ENCODE measurements at places on chromosomes 4 and X.

DNA sequence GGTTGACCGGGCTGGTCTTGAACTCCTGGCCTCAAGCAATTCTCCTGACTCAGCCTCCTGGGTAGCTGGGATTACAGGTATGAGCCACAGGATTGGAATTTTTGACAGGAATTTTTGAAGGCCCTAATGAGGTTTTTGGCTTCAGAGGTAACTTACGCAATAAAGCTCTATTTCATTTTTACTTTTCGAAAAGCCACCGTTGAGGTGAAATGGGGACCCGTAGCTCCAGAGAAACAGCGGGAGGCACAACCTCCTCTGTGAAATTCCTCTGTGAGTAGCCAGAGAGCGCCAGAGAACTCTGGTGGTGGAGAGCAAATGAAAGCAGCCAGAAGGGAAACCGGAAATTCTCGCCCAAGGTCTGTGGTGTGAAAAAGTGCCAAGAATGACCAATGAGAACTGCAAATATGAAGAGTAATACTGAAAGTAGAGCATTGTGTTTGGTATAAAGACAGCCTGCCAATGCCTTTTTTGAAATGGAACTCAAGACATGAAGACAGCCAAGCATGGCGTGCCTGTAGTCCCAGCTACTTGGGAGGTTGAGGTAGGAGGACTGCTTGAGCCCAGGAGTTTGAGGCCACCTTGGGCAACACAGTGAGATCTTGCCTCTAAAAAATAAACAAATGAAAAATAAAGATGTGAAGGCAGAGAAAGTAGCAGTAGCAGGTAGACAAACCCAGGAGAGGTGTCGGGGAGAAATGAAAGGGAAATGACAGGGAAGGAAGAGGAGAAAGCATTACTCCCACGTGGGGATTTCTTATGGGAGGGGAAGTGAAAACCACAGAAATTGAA is 33.0 kb upstream of the TMEM131L start:
- no peak for DNase-seq

GRCh38 chr4:70666369-70666768 is at the start of gene JCHAIN:
JCHAIN (minus strand) TSS chr4:70666508; CDS start chr4:70666490, 18 bp downstream.
- no peak for DNase-seq

DNA sequence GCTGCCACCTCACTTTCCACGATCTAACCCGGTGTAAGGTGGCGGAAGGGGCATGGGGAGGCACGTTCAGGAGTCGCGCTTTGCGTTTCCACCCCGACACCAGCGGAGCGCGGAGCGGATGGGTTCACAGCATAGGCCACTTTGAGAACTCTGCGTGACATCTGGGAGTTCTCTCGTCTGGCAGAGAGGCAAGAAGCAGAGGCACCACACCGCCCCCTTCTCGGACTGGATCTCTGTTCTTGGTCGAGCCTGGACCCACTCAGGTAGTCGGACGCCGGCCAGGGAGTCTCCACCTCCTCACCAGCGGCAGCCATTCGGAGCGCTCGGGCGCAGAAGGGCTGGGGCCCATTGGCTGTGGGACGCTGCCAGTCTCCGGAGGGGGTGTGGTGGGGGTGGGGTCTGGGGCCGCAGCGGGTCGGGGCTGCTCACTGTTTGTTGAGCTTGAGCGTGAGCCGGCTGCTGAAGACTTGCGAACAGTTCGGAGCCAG is at the start of gene DACH2:
DACH2 (plus strand) TSS at position 428 of the 488 bp plus-strand sequence.
- peak; percentile 63 for DNase-seq

DNA sequence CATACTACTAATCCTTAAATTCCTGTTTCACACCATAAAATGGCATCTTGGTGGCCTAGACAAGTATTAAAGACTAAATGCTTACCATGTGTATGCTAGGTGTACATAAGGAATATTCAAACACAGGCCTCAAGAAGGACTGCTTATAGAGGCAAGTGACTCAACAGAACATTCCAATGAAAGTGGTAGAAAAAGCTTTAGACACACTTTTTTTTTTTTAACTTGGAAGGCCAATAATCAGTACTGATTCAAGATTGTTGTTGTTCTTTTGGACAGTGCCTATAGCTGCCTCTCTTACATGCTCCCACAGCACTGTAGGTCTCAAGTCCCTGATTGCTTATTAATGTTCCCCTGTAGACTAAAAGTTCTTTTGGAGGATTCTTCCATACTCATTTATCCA is 77.6 kb downstream of the FBXL5 start:
- DNase-seq = no peak

DNA sequence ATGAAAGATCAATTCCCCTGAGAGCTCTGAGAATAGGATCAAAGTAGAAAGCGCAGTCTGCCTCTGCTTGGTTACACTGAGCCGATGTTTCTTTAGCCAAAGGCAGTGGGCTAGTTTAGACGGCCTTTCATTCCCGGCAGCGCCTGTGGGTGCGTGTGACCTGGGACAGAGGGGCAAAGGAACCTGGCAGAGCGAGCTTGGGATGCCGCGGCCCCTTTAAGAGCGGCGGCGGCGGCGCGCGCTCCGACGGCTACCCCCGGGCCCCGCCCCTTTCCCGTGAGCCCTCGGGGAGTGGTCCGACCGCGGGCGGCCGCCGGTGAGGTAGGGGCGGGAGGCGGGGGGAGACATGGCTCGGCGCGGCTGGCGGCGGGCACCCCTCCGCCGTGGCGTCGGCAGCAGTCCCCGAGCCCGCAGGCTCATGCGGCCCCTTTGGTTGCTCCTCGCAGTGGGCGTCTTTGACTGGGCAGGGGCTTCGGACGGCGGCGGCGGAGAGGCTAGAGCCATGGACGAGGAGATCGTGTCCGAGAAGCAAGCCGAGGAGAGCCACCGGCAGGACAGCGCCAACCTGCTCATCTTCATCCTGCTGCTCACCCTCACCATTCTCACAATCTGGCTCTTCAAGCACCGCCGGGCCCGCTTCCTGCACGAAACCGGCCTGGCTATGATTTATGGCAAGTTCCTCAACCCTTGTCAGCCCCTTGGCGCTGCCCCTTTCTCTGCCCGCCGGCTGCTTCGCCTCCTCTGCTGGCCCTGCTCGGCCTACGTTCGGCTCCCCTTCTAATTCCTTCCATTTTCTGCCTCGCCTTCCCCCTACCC is at the start of gene SLC9A6:
SLC9A6 (plus strand) TSS at position 279 of the 816 bp plus-strand sequence; CDS start at position 503, 224 bp downstream.
- peak; percentile 71 for DNase-seq

- peak; percentile 10 for DNase-seq
Observed at GRCh38 chr4:186486172-186486571, 69.2 kb downstream of the MTNR1A start.

DNA sequence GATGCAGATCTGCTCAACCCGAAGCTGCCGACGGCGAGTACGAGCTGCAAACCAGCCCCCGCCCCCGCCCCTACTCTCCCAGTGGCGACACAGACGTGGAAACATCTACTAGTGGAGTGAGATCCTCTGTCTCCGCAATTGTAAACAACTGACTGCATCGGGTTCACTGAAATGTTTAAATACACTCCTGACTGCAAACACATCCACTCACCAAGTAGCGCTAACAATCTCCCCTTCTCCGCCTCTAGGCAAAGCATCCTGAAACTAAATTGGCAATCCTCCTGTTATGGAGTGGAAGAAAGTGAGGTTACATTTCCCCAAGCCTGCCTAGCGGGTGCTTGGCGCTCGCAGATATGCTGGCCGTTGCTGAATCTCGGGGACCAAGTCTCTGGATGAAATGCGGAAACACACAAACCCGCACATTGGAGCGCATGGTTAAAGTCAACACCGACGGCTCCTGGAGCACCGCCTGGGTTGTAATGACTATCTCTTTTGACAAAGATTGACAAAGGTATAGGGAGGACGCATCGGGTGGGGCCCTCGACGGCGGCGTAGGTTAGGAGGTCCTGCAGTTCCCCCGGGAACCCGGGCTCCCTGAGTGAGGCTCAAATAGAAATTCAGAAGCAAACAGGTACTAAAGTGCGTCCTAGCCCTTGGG is 117.0 kb upstream of the TEX13C start:
- DNase-seq = no peak

DNA sequence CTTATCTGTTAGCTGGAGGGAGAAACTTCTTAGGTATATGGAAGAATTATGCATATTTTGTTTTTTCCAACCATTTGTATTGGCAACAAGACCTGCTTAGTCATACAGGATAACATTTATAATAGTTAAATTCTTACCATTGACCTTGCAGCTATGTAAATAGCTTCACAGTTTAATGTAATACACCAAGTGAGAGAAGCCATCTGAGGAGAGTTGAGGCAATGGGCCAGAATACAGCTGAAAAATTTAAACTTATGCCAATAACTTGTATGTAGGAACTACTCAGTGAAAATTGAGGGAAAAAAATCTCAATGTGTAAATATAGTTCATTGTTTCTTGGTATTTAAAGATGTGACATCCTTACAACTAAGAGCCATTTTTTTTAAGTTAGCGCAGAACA is 273.5 kb downstream of the DACH2 start:
- no peak for DNase-seq

DNA sequence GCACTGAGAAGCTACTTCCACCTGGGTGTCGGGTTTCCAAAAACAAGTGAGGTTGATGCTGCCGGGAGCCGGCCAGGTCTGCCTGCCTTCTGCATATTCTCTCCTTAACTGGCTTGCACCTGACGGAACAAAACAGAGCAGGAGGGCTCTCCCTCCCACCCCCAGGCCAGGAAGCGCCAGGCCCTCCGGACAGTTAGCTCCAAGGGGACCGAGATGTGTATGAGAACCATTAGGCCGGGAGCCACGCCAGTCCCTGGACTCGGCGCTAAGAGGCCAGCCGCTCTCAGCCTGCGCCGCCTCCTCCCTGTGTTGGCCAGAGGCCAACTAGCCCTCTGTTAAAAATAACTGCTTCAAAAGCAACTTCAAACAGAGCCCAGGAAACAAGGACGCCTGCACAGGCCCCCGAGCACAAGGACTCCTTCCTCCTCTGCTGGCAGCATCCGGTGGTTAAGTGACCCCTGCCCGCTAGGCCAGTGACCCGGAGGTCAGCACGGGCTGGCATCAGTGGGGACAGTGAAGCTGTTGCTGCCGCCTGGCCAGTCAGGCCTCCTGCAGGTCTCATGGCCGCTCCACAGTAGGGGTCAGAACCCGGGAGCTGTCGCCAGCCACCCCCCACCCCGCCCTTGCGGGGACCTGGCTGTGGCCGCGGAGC is 107.9 kb downstream of the ABLIM2 start:
- DNase-seq = peak; percentile 58

GRCh38 chr4:171714791-171715454 is 98.3 kb upstream of the GALNTL6 start:
- no peak for DNase-seq

DNA sequence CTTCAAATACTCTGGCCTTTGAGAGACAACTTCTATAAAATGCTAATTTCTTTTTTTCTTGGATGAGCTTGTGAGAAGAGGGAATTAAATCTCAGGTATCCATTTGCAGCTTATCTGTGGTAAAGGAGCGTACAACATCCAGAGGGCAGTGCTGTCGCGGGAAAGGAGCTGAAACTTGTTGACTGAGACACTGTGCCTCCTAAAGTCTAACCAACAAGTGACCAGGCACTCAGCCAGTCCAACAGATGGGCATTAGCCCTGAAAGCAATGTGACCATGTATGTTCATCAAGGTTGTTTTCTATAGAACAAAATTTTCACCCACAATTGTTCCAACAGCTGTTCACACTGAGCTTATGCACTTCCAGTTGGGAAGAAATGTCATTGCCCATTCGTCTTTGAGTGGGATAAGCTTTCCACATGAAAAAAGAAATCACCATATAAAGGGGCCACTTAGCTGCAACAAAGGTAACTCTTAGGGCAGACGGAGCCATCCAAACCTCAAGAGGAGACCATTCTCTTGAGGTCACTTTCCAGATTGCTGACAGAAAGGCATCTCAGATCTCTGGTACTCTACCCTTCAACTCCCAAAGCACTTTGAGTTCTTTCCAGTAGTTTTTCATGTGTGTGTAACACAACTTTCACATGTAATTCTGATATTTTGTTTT is 244.8 kb upstream of the NEIL3 start:
- DNase-seq = no peak

GRCh38 chrX:1420371-1420770 is 28.5 kb upstream of the SLC25A6 start:
- DNase-seq = no peak

- DNase-seq = peak; percentile 1
Observed at GRCh38 chr4:137378821-137379220, 153.5 kb downstream of the PCDH18 start.

DNA sequence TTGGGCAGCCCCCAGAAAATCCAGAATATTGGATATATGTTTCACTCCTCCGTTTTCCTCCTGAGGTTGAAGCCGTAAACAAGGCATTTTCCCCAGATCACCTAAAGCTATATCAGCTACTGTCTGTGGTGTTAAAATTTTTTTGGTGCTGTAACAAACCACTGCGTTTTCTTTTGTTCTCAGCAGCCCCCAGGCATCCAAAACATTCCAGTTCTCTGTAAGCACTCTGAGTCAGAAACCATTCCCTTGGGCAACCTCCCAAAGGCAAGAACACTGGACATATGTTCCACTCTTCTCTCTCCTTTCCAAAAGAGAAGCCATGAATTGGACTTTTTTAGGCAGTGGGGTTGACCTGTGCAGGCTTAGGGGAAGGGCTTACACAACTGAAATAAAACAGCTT is 310.9 kb downstream of the MID1IP1 start:
- DNase-seq = no peak
